ENCODE measurements at places on chromosomes 2 and 18.

DNA sequence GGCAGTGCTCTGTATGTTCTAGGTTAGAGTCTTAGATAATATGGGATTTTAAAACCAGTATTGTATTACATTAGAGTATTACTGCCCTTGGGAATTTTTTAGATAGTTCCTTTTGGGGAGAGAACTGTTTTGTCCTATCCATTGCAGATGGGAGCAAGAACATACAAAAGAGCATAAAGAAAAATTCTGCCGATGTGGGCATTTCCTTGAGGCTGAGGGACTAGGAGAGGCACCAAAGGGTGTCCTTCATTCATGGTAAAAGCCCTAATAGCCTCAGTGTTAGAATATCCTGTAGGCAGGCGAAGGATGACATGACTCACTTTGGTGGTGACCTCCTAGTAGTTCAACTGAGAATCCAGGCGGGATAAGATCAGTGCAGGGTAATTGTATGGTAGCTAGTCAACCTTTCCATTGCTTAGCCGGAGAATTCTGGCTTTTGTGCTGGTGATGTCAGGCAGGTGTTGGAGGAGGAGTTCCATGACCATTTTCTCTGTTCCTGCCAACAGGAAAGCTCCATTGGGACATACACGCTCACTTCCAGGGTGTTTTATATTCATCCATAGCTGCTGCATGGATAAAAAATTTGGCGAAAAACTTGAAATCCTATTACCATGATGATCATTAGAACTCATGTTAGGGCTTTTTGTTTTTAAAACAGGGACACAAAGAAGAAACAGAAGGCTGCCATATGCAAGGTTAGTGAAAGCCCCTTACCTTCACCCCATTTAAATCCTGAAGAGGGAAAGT lies 28.1 kb downstream of the EPAS1 start:
- DNase-seq = no peak

DNA sequence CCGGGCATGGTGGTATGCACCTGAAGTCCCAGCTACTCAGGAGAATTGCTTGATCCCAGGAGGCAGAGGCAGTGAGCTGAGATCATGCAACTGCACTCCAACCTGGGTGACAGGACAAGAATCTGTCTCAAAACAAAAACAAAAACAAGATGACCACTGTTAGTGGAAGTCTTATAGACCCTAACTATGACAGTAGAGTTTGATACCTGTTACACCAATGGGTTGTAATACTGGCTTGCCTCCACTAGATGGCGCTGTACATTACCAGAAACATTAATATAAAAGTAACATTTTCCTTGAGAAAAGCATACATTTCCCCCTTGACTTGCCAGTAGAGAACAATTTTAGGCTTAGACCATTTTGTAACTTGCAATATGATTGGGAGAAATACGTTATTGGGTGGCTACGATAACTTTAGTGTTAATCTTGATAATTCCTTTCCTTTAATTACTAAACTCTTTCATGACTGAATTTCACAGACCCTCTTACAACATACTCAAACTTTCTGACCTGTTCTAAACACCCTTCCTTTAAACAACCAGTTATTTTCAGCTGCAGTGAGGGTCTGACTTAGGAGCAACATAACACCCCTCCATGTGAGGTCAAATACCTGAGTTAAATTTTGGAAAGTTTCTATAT lies 19.5 kb downstream of the SLC25A52 start:
- DNase-seq = peak; percentile 51

DNA sequence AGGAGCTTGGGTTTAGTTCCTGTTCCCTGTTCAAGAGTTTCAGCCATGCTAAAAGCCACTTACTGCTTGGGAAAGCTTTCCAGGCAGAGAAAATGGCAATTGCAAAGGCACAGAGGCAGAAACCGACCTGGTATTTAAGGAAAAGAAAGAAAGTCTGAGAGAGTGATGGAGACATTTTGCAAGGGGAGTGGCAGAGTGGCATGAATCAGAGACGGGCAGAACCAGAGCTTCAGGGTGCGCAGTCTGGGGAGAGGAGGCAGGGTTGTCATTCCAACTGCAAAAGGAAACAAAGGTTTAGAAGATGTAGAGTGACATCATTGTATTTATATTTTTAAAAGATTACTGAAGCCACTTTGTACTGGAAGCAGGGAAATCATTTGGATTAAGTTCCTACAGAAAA lies 14.9 kb upstream of the GNAL start:
- DNase-seq = no peak

- no peak for DNase-seq
These were observed 242.9 kb downstream of the LPIN1 start for GRCh38 chr2:11989354-11989703.

GRCh38 chr2:186725783-186726182 lies 31.9 kb downstream of the FAM171B start:
- DNase-seq = no peak

- DNase-seq = no peak
These were observed 325.9 kb downstream of the SATB2 start for GRCh38 chr2:199131876-199132275.

DNA sequence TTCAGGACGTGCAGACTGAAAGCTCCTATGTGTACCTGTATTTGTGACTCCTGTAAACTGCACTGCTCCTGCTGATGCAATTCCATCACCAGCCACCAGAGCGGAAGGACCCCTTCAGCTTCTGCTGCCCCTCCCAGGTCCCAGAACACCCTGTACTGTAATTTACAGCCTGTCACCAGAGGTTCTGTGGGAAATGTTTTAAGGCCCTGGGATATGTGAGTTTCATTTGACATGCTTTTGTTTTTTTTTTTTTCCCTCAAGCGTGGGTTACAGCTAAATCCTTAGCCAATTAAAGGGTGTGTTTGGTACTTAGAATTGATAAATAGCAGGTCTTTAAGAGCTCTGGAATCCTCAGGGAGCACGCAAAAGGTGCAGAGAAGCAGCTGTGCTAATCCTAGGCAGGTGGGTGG lies 79.4 kb downstream of the KCTD1 start:
- DNase-seq = peak; percentile 74

GRCh38 chr2:59756150-59756549 lies 797.3 kb downstream of the BCL11A start:
- no peak for DNase-seq

Data from WERI-Rb-1 (cell line).